ENCODE measurements at places on chromosomes 2 and 18. TPM values are rescaled to one million over a fixed set of nuclear protein-coding genes. Genes with fewer than 3 reads are reported as not detected.

- no peaks in the 10 kb centered on the region for H3K4me1 ChIP-seq
- H3K36me3 ChIP-seq = no peaks in the 10 kb centered on the region
- no peak overlapping the region for H3K4me3 ChIP-seq
- DNase-seq = no peak
- no peaks in the 10 kb centered on the region for H3K27me3 ChIP-seq
Observed at GRCh38 chr2:224645722-224646121, 60.6 kb upstream of the CUL3 start.

GRCh38 chr2:33215299-33215698 is 261.1 kb upstream of the RASGRP3 start:
- H3K27ac ChIP-seq = no peak overlapping the region
- H3K4me1 ChIP-seq = peaks cover 2% of the 10 kb centered on the region
- H3K36me3 ChIP-seq = no peaks in the 10 kb centered on the region

- no peak overlapping the region for H3K27ac ChIP-seq
- no peaks in the 10 kb centered on the region for H3K27me3 ChIP-seq
- no peak overlapping the region for H3K4me3 ChIP-seq
- DNase-seq = no peak
- peaks cover 24% of the 10 kb centered on the region for H3K4me1 ChIP-seq
Observed at GRCh38 chr2:216657086-216657855, 24.1 kb downstream of the IGFBP2 start.

GRCh38 chr2:200212862-200213425 is 93.5 kb upstream of the SPATS2L start:
- no peak for DNase-seq
- H3K36me3 ChIP-seq = no peaks in the 10 kb centered on the region
- H3K4me3 ChIP-seq = no peak overlapping the region
- H3K4me1 ChIP-seq = peaks cover 6% of the 10 kb centered on the region

DNA sequence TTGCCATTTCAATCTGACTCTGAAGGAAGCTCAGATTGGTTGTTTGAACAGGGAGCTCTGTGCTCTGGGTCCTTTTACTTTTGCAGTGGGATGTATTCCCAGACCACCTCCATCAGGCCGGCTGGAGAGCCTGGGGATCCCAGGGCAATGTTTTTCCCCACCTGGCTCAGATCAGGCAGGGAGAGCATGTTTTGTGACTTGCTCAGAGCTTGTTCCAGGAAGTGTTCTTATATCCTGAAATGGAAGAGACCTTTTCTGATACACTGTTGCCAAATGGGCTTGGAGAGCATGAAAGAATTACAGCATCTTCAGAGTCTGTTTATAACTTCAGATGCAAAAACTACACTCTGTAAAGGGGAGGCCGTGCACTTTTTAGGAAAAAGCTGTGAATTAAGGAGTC is 56.0 kb downstream of the LIPG start:
- peaks cover 2% of the 10 kb centered on the region for H3K27me3 ChIP-seq
- peak; percentile 87 for DNase-seq
- no peaks in the 10 kb centered on the region for H3K36me3 ChIP-seq
- peaks cover 32% of the 10 kb centered on the region for H3K4me1 ChIP-seq

GRCh38 chr18:11497585-11497984 is 111.8 kb upstream of the SLC35G4 start:
- DNase-seq = peak; percentile 52
- peaks cover 2% of the 10 kb centered on the region for H3K4me1 ChIP-seq
- no peak overlapping the region for H3K4me3 ChIP-seq
- H3K36me3 ChIP-seq = no peaks in the 10 kb centered on the region
- no peak overlapping the region for H3K27ac ChIP-seq

DNA sequence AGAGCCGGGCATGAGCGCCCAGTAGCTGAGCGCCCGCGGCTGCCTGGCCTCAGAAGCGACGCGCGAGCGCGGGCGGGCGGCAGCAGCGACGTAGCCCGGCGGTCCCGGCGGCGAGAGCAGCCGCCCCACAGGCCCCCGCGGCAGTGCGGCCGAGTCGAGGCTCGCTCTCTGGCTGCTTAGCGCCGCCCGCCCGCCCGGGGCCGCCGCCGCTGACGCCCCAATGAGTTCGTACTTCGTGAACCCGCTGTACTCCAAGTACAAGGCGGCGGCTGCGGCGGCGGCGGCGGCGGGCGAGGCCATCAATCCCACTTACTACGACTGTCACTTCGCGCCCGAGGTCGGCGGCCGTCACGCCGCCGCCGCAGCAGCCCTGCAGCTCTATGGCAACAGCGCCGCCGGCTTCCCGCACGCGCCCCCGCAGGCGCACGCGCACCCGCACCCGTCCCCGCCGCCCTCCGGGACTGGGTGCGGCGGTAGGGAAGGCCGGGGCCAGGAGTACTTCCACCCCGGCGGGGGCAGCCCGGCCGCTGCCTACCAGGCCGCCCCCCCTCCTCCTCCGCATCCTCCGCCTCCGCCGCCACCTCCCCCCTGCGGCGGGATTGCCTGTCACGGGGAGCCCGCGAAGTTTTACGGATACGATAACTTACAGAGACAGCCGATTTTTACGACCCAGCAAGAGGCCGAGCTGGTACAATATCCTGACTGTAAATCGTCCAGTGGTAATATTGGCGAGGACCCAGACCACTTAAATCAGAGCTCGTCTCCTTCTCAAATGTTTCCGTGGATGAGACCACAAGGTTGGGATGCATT is 847 bp downstream of the HOXD8 start:
- peaks cover 5% of the 10 kb centered on the region for H3K36me3 ChIP-seq
- H3K4me1 ChIP-seq = peaks cover 50% of the 10 kb centered on the region
- H3K27me3 ChIP-seq = peaks cover 67% of the 10 kb centered on the region
- peak; percentile 76 for DNase-seq

- peak; percentile 84 for DNase-seq
- peak overlapping the region; percentile 66 for H3K27ac ChIP-seq
- no peak overlapping the region for H3K4me3 ChIP-seq
- peaks cover 47% of the 10 kb centered on the region for H3K4me1 ChIP-seq
- H3K36me3 ChIP-seq = no peaks in the 10 kb centered on the region
Observed at GRCh38 chr2:25380586-25381375, 39.1 kb upstream of the DNMT3A start.

Gene DSG4
- not detected for polyA plus RNA-seq

Gene MTCL1
- 22.8 TPM for polyA plus RNA-seq

Gene PMS1
- 25.2 TPM for polyA plus RNA-seq

Gene CNTNAP5
- polyA plus RNA-seq = 0.08 TPM

Measured in muscle of leg (tissue), 16 donors.